Hindlimb muscle (tissue), 1 donor: ENCODE measurements at places on chromosomes 2 and 18. TPM values are rescaled to one million over a fixed set of nuclear protein-coding genes. Genes with fewer than 3 reads are reported as not detected.

The CD8B2 gene
- not detected for polyA plus RNA-seq

- peak; percentile 43 for DNase-seq
Measured at GRCh38 chr2:160338901-160339685, 139.0 kb upstream of the ITGB6 start.

- DNase-seq = no peak
Measured at GRCh38 chr2:207813942-207814341, 44.2 kb upstream of the FZD5 start.

The STEAP3 gene
- 25.5 TPM for polyA plus RNA-seq

- no peak for DNase-seq
Measured at GRCh38 chr18:52700816-52701215, 360.8 kb downstream of the DCC start.

DNA sequence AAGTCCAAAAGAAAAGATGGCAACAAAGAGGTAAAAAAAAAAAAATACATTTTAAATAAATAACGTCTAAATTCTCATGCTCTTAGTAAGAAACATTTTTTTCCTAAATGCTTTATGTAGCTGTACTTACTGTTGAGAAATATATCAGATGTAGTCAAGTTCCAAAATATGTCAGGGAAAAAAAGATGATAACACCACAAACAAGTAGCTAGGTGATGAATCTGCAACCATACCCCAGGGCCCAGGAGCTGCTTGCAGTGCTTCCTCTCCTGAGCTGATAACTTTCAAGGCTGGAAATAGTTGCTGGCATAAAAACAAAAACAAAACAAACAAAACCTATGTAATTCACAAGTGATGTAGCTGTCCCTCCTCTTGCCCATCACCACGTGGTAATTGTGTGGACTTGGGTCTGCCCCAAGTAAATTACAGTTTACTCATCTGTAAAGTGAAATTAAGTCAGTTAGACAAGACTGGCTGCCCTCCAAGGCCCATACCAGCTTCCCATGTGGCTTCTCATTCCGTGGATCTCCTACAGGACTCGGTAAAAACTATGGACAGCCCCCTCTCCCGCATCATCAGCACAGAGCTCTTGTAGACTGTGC, 82.6 kb downstream of the SP100 start:
- no peak for DNase-seq

- DNase-seq = no peak
Measured at GRCh38 chr2:237913193-237913917, 53.5 kb upstream of the UBE2F start.

The TMEM178A gene
- polyA plus RNA-seq = 15.2 TPM

DNA sequence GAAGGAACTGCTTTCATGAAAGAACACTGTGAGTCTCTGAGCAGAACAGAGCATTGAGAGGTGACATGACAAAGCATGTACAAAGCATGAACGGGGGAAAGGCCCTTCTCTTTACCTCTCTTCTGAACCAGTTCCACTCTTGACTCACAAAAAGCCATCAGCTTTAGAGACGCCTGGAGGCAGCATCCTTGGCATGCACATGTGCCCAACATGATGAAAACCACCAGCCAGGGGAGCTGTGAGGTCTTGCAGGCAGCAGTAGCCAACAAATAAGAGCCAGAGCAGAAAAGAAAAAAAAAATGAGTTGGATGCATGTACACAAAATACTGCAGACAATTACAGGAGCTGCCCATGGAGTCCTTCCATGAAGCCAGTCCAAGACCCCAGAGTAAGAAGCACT, 95.5 kb upstream of the AGAP1 start:
- DNase-seq = no peak

The NAT8 gene
- 0.54 TPM for polyA plus RNA-seq

GRCh38 chr2:165114346-165114939, 89.4 kb downstream of the SCN3A start:
- no peak for DNase-seq

GRCh38 chr2:124879640-124880039, 854.6 kb downstream of the CNTNAP5 start:
- no peak for DNase-seq

DNA sequence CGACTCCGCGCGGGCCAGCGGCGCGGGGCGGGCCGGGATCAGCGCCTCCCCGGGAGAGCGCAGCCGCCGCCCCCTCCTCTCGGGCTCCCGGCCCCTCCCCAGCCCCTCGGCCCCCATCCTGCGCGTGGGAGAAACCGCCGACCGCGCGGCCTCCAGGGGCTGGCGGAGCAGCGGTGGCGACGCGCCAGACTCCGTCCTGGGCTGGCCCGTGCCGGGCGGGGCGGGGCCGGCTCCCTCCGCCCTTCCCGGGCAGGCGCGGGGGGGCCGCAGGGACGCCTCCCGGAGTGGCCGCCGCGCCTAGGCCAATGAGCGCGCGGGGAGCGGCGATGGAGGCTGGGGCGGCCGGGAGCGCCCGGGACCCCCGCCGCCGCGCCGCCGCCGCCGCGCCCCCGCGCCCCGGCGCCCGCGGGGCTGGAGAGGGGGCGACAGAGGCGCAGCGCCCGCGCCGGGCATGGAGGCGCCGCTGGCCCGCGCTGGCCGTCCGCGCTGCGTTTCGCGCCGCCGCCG, 49.1 kb downstream of the KCNIP3 start:
- peak; percentile 45 for DNase-seq

DNA sequence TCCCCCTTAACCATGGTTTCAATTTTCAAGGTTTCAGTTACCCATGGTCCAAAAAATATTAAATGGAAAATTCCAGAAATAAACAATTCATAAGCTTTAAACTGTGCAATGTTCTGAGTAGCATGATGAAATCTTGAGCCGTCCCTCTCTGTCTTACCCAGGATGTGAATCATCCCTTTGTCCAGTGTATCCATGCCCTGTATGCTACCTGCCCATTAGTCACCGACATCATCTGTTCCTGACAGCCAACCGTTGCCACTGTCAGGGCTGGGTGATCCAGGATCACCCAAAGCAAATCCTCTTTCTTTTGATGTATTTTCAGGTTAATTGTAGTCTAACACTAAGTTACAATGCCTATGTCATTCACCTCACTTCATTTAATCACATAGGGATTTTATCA, 15.7 kb upstream of the OLA1 start:
- DNase-seq = no peak

DNA sequence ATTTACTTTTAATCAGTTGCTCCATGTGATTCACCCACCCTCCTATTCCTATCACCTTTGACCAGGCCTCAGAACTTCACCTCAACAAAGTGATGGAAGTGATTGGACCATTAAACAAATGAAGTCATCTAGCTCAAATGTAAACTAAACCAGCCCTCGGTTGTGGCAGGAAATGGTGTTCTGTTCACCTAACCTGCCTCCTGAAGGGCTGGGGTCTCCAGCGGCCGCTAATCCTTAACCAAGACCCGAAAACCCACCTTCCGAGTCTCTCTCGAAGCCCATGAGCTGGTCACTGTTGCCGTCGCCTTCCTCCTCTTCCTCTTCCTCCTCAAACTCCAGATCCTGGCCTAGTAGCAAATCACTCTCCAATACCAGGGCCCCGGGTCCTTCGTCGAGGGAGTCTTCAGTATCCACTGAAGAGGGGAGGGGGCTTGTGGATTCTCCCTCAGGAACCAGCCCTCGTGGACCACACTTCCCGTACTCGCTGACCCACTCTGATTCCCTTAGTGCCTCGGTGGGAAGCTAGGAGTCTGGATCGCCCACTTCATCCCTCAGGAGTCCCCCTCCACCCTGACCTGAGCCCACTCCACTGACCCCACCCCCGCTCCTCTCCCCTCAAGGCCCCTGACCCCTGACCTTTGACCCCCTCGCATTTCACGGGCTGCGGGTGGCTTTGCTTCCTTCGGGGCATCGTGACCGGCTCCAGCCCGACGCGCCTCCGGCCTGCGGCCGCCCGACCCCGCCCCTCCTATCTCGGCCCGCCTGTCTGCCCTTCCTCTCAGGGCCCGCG, 503 bp downstream of the ZNF513 start:
- no peak for DNase-seq

GRCh38 chr2:216109962-216110614, 940 bp downstream of the XRCC5 start:
- no peak for DNase-seq

The SERPINB13 gene
- polyA plus RNA-seq = 0.43 TPM

- no peak for DNase-seq
Measured at GRCh38 chr2:7019191-7019590, 102.0 kb downstream of the RNF144A start.

- DNase-seq = no peak
Measured at GRCh38 chr2:239723486-239724193, 301.5 kb downstream of the NDUFA10 start.

The ANKRD62 gene
- polyA plus RNA-seq = not detected

DNA sequence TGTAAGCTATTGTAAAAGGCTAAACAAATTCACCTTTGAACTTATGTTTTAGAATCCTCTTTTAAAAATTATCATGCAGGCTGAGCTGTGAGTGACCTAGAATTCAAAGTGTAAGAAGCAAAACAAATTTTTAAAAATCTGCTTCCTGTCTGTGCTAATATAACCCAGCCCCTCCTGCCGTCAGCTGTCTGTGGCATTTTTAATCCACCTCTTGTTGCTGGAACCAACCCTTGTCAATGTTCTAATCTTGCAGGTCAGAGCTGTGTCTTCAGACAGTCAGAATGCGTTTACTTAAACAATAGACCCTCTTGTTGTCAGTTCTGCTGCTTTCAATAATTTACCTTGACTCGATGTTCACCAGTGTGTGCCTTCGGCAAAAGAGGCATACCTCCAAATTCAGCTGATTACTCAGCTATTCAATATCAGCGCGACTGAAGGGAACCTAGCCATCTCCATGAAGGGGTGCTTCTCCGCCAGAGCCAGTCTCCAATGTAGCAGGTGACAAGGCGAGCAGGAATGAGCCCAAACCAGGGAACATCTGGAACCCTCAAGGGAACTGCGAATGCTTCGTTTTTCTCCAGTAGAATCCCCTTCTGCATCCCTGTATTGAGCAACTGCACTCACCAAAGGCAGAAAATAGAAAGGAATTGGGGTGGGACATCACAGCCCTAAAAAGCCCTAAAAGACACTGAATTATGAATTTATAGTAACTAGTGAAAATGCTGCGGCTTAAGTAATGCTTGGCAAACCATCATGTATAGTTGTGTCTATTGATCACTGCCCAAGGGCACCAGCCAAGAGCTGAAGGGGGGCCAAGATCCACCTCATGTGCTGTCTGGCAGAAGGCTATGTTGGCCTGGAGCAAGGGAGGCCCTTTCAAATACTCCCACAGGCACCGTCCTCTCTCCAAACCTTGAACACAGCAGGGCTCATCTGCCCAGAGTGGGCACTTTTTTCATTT, 62.5 kb downstream of the LYPD6B start:
- peak; percentile 14 for DNase-seq

DNA sequence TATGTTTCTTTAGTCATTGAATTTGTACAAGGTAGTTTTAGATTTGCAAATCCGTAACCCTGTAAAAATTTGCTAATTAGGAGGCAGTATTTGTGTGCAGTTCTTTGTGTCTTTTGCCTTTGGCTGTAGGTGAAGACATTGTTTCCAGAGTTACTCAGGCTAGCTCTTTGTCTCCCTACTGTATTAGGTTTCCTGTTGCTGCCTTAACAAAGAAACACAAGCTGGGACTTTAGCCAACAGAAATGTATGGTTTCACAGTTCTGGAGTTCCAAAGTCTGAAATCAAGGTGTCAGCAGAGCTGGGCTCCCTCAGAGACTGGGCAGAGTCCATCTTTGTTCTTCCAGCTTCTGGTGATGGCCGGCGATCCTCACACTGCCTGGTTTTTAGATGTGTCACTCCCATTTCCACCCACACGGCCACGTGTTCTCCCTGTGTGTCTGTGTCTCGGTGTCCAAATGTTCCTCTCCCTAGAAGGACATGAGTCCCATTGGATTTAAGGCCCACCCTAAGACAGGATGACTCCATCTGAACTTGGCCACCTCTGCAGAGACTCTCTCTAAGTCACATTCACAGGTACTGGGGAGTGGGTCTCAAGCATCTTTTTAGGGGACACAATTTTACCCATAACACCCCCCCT, 309.7 kb downstream of the GALR1 start:
- no peak for DNase-seq

The DYNAP gene
- polyA plus RNA-seq = not detected

DNA sequence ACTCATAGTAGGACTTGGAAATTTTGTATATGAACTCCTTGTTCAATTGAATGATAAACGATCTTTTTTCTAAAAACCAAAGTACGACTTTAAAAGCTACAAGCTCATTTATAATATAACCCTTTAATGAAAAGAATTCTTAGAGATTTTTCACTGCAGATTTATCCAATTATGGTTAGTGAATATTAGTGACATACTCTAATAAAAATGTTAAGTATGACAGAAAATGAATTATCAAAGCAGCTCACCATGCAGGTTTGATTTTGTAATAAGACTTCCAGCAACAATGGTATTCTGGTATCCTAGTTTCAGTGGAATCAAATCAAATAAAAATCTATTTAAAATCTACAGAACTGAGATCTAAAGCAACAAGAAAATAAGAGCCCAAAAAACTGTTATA, 38.5 kb downstream of the PRPF40A start:
- DNase-seq = no peak

The BOLL gene
- polyA plus RNA-seq = 3.0 TPM

The FRZB gene
- polyA plus RNA-seq = 40.4 TPM

DNA sequence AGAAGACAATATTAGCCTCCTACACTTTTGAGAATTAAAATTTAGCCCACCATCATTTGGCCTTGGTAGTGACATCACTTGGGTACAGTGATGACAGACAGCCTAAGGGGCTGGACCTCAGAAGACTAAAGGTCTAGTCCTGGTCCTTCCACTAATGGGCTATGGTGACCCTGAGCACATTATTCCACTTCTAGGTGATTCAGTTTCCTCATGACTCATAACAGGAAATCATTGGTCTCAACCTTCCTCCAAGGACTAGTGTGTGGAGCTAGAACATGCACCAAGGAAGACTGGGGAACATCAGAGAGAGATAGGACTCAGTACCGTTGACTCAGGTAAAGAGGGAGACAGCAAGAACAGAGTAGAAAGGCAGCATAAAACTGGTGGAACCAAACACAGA, 64.0 kb downstream of the TFCP2L1 start:
- no peak for DNase-seq

The STPG4 gene
- polyA plus RNA-seq = not detected
